ENCODE measurements at places on chromosomes 1 and 21. TPM values are rescaled to one million over a fixed set of nuclear protein-coding genes. Genes with fewer than 3 reads are reported as not detected.

GRCh38 chr1:61836649-61837048, 94.4 kb downstream of the PATJ start:
- H3K27ac ChIP-seq, result no peak overlapping the region
- H3K4me3 ChIP-seq, result no peak overlapping the region
- H3K36me3 ChIP-seq, result no peaks in the 10 kb centered on the region
- no peaks in the 10 kb centered on the region for H3K27me3 ChIP-seq

DNA sequence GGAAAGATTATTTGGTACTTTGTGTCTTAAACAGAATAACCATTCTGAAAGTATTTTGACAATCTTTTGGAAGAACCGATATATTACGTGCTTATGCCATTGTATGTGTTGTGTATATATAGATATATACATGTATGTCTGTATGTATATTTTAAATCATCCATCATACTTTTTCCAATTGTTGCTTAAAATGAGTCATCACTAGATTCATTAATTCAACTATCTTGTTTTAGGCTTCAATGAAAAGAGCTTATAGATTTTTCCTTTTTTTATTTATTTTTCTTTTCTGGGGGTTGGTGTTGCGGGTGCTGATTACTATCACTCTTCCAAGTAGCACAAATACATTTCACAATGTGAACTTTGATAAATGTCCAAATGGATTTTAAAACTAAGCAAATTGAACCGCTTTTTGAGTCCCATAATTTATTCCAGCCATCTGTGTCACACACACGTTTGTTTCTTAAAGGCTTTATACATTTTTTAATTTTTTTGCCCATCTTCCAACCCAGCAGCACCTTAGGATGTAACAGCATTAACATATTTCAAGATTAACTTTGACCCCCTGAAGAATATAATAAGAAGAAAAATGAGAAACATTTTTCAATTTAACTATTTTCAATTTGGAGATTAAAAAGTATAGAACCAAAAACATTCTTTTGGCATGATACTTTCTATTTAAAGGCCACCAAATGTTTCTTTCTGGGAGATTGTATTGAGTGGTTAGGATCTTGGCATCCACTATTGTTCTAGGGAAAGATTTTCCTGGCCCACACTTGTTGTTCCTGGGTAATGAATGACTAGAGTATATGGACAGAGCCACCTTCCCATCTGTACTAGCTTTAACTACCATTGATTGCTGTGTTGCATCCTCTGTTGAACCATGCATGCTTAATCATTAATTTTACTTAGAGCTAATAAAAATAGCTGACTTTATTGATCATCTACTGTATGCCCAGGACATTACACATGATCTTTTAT, 9.3 kb upstream of the DPYD start:
- DNase-seq, result no peak
- no peaks in the 10 kb centered on the region for H3K36me3 ChIP-seq
- no peak overlapping the region for H3K27ac ChIP-seq
- H3K4me1 ChIP-seq, result no peaks in the 10 kb centered on the region
- no peak overlapping the region for H3K4me3 ChIP-seq

GRCh38 chr1:200042119-200042551, 14.6 kb downstream of the NR5A2 start:
- DNase-seq, result no peak
- peaks cover 14% of the 10 kb centered on the region for H3K4me1 ChIP-seq
- H3K4me3 ChIP-seq, result peak overlapping the region; percentile 58
- H3K27ac ChIP-seq, result peak overlapping the region; percentile 29

INAVA gene
- total RNA-seq, result 7.5 TPM
